ENCODE measurements at places on chromosomes 1 and 21. TPM values are rescaled to one million over a fixed set of nuclear protein-coding genes. Genes with fewer than 3 reads are reported as not detected.

- no peak for DNase-seq
Measured at GRCh38 chr1:117582451-117582850, 23.4 kb upstream of the TENT5C start.

GRCh38 chr1:2412773-2413494 is 570 bp upstream of the PEX10 start:
- DNase-seq: no peak

DNA sequence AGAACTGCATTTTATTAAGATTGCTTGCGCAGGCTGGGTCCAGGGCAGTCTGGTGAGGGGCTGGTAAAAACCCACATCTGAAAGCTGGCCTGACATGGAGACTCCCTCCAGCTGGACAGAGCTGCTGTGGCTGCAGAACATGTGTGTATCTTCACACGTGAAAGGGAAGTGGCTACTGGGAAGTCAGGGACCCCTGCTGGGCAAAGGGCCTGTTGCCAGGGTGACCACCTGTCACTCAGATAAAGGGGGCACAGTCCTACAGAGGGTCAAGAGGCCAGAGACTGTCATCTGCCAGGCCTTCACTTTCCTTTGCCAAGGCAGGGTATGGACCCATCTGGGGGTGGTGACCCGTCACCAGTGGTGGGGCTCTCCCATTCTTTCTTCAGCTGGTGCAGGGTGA is 17.5 kb downstream of the NKAIN1 start:
- no peak for DNase-seq

DNA sequence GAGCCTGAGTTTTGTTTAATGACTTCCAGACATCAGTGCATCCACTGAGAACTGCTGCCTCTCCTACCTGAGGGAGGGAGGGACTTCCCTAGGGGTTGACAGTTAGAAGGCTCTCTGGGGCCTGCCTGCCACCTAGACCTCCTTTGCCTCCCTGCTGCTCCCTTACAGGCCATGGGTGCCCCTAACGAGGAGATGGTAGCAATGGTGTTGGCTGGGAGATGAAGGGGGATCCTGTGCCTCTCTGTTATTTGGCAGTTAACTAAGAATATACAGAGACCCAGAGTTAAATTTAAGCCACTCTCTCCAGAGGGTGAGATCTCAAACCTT is 66.1 kb downstream of the UBE2U start:
- no peak for DNase-seq

DNA sequence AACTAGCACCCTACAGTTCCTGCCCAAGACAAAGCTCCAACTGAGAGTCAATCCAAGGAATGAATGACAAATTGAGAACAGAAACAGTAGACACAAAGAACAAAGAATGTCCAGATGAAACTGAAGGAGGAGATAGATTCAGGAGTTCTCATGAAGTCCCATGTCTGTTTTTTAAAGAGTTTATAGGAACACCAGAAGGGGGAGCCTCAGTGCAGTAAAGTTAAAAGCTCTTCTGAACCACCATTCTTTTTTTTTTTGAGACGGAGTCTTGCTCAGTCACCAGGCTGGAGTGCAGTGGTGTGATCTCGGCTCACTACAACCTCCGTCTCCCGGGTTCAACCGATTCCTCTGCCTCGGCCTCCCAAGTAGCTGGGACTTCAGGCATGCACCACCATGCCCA is 323.6 kb downstream of the MRPL39 start:
- DNase-seq: peak; percentile 78

DNA sequence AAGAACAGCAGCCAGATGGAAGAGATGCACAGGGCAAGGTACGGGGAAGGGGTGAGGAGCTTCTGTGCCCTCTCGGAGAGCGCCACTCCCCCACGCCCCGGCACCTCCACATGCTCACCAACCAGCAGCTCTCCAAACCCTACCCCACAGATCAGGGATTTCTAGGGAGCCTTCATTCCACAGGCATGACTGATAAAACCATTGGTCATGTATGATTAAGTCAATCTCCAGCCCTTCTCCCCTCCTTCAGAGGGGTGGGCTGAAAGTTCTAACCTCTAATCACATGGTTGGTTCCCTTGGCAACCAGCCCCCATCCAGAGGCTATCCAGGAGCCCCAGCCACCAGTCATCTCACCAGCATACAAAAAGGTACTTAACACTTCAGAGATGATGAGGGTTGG is 144.7 kb downstream of the TGFBR3 start:
- no peak for DNase-seq

DNA sequence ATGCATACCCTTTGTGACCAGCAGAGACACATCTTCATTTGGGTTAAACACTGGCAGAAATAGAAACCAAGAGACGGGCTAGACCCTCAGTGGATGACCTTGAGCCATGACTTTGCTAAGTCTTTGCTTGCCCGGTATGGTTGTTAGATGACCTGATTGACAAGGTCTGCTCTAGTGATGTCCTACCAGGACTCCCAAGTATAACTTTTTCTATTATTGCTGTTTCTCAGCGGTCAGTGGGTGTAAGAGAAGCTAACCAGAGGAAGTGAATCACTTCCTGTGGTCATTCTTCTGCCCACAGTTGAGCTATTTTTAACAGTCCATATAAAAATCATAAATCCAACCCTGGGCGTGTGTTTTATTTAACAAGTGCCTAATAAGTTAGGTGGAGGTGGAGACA is 126.2 kb upstream of the ETS2 start:
- no peak for DNase-seq

DNA sequence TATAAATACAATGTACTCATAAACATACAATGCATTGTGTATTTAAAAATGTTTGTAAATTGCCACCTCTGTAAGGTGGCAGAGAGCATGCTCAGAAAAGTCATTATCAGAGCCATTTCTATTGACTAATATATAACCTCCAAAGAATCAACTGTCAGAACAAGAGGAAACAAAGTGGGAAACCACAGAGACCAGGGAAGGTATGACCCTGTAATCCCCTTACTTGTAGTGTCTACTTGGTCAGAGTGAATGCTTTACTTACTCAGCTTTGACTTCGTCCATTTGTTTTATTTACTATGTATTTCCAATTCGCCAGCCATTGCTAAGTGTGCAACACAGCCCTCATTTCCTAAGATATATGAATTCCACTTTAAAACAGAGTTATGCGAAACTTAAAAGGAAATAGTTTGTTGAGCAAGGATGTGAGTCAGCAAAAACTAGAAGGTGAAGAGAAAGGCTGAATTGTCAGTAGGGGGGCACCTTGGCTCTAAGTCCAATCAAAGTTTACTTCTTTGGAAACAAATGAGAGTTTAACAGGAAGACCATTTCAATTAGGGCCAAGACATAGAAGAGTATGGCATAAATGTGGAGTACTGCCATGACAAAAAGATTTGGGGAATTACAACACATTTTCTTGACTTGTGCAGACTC is 671.7 kb upstream of the PTBP2 start:
- DNase-seq: no peak

DNA sequence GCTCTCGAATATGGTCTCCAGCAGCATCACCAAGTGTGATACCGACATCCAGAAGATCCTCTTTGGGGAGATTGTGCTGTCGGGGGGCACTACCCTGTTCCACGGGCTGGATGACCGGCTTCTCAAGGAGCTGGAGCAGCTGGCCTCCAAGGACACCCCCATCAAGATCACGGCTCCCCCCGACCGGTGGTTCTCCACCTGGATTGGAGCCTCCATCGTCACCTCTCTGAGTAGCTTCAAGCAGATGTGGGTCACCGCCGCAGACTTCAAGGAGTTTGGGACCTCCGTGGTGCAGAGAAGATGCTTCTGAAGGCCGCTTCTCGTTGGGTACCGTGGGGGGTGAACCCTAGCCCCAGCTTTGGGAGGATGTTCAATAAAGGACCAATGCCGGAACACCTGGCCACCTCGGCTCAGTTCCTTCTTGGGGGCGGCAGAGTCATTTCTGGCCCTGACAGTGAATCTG is 1.3 kb downstream of the ACTRT2 start:
- no peak for DNase-seq

DNA sequence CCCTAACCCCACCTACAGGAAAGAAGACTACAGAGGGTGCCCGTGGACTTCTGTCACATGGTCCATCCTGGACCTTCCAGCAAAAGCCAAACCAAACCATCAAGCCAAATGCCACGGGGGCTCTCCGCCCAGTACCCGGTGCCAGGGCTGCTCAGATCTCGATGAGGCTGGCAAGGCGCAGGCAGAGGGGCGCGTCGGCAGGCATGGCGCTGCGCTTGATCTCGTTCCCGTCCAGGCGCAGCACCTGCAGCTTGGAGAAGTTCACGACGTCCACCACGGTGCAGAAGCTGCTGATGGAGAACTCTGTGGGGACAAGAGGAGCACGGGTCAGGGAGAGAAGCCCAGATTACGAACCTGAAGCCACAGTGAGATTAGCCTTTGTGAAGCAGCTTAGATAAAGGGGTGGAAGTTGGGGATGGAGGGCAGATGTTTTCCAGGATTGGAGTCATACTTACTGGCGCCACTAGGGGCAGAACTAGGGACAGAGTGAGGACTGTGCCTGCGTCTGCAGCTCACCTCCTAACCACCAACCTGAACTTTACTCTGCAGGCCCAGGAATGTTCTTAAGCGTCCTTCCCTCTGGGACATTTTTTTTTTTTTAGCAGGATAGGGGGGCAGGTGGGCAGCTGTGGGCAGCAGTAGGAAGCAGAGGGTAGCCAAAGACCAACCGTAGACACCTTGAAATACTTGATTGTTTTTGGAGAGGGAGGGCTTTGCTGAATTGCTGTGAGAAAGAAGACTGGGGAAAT is 8.6 kb downstream of the FMOD start:
- DNase-seq: peak; percentile 71

DNA sequence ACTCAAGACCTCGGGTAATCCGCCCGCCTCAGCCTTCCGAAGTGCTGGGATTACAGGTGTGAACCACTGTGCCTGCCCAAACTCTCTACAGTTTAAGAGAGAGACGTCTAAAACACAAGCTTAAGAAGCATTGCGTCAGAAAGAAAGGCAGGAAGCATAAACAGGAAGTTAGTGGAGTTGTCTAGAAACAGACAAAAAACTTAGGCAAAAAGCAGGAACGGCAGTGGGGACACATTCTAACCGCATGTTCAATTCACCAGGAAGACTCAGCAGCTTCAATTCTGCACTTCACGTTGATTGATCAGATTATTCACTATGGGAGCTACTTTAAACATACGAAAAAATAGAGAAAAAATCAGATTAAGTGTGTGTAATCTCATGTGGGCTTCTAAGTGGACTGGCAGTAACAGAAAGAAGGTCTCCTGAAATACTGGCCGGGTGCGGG is 7.4 kb downstream of the CFAP74 start:
- DNase-seq: no peak

DNA sequence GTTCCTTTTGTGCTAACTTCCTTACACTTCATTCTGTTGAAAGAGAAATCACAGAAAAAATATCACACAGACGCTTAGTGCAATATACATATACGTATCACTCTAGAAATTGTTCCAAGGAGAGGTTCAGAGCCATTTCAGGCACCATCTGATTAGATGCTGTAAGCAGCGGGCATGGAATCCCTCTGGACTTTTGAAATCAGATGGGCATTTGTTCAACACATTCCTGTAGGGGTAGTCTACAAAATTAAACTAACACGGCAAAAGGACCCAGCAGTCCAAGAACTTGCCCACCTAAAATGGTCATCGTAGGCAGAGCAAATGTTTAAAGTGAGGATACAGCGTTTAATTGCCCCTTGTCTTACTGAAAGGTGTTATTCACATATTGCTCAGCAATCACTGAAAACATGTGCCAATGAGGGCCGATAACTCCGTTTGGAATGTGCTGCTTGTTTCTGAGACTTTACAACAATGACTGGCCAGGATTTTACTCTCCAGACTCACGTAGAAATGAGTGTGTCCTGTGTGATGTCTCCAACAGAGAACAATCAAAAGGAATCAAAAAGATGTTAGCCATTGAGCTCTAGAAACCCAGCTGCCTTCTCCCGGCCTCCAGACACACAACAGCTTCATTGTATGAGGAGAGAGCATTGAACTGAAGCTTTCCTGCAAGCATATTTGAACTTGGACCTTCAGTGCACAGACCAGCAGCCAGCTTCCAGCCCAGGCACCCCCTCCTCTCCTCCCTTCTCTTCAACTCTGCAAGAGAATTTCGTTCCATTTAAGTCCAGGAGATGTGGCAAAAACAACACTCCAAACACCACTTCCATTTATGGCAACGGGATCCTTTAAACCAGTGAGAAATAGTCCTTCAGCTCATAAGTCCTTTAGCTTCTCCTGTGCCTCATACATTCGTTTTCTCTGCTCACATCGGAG is 32.1 kb upstream of the ADORA3 start:
- peak; percentile 71 for DNase-seq

- DNase-seq: no peak
Measured at GRCh38 chr1:41393716-41394368, 32.6 kb downstream of the FOXO6 start.

DNA sequence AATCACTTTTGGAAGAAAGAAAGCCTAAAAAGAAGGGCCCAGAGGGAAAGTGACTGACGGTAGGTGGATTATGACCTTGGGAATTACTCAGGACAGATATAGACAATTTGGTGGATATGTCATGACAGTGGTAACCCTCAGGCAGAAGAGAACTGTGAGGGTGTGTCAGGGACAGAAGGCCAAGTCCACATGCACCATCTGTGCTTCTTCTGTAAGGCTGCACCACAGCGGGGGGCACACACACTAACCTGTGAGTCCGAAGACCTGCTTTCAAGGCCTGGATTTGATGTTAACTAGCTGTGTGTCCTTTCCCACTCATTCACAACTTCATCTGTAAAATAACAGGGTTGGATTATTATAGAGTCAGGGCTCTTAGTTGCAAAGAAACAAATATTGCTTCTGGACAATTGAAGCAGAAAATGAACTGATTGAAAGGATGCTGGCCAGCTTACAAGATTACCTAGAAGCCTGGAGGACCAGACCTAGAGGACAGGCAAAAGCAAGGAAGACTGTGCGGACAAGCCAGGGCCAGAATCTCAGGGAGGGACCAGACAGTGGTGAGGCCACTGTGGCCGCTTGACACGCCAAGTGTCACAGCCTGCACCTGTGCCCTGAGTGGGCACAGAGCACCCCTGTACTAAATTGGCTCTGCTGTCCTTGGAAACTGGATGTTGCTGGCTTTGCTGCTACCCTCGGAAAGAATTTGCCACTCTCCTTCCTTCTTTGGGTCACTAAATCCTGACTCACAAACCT is 34.7 kb upstream of the USP24 start:
- DNase-seq: no peak

DNA sequence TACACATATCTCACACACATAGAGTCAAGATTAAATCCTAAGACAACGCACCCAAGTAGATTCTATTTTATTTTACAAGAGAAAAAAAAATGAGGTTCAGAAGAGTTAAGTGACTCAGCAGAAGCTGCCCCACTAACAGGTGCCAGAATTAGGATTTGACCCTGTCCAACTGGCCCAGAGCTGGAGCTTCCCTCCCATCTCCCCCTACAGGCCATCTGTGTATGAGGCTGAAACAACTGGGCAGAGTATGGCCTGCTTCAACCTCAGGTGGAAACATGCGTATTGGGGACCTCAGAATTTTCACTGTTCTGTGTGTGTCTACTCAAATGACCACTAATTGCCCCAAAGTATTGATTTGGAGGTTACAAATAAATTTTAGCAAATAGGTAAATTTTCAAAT is 29.9 kb downstream of the PSMG1 start:
- DNase-seq: peak; percentile 39

GRCh38 chr1:208358651-208359050 is 114.5 kb upstream of the PLXNA2 start:
- no peak for DNase-seq

- no peak for DNase-seq
Measured at GRCh38 chr1:170560681-170561285, 28.8 kb downstream of the GORAB start.

PRDM15 gene
- 4.2 TPM for total RNA-seq

WNT2B gene
- 0.37 TPM for total RNA-seq

OVAAL gene
- total RNA-seq: 25.8 TPM

NHLH1 gene
- not detected for total RNA-seq

CD1E gene
- total RNA-seq: not detected

Measured in SK-MEL-5 (cell line).